Skin of body (tissue), 3 donors: ENCODE measurements at places on chromosomes 5 and 9. TPM values are rescaled to one million over a fixed set of nuclear protein-coding genes. Genes with fewer than 3 reads are reported as not detected.

The ASPN gene
- 197 TPM for total RNA-seq

The MAMDC2 gene
- total RNA-seq: 11.8 TPM

The TAF9 gene
- total RNA-seq: 41.9 TPM

The CBY3 gene
- not detected for total RNA-seq

The ZBED3 gene
- total RNA-seq: 2.6 TPM

The UGCG gene
- total RNA-seq: 78.5 TPM

The LECT2 gene
- not detected for total RNA-seq

The INSL6 gene
- total RNA-seq: not detected

The CAVIN4 gene
- total RNA-seq: 39.9 TPM

The GAS1 gene
- 97.8 TPM for total RNA-seq

The CORO2A gene
- total RNA-seq: 2.3 TPM

The ANKRD20A1 gene
- 0.89 TPM for total RNA-seq

The ZNF883 gene
- total RNA-seq: 2.7 TPM

The DMGDH gene
- 3.3 TPM for total RNA-seq

The TAF11L5 gene
- total RNA-seq: not detected

The PRDM9 gene
- not detected for total RNA-seq

The PTGDS gene
- total RNA-seq: 15.3 TPM

The SPINK6 gene
- total RNA-seq: not detected

The RASGRF2 gene
- 2.1 TPM for total RNA-seq

The CYLC2 gene
- total RNA-seq: not detected

The SH3GL2 gene
- 0.20 TPM for total RNA-seq

The NRG2 gene
- total RNA-seq: 0.99 TPM

The OLFML2A gene
- total RNA-seq: 49.1 TPM

The HTR1A gene
- total RNA-seq: not detected

The SVEP1 gene
- total RNA-seq: 44.6 TPM

The TMC1 gene
- total RNA-seq: 0.69 TPM

The TMEM174 gene
- total RNA-seq: not detected

The C5orf46 gene
- 5.0 TPM for total RNA-seq

The PRSS3 gene
- 6.9 TPM for total RNA-seq

The CNTLN gene
- 18.6 TPM for total RNA-seq

The PCDHGB3 gene
- 4.3 TPM for total RNA-seq
